Mesenteric fat pad (tissue), 1 donor: ENCODE measurements at places on chromosomes 4 and X. TPM values are rescaled to one million over a fixed set of nuclear protein-coding genes. Genes with fewer than 3 reads are reported as not detected.

DNA sequence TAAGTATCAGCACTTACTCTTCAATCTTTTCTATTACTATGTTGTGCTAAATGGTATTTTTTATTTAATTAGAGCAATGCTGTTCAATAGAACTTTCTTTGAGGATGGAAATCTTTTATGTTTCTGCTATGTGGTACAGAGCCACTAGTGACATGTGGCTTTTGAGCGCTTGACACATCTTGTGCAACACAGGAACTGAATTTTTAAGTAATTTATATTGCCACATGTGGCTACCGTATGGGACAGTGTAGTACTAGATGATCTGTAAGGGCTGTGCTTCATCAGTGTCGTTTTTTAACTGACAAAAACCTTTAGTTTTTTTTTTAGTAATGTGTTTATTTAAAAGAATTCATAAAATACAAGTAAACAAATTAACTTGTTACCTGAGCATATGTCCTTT, 22.4 kb downstream of the HPRT1 start:
- no peak for DNase-seq

DNA sequence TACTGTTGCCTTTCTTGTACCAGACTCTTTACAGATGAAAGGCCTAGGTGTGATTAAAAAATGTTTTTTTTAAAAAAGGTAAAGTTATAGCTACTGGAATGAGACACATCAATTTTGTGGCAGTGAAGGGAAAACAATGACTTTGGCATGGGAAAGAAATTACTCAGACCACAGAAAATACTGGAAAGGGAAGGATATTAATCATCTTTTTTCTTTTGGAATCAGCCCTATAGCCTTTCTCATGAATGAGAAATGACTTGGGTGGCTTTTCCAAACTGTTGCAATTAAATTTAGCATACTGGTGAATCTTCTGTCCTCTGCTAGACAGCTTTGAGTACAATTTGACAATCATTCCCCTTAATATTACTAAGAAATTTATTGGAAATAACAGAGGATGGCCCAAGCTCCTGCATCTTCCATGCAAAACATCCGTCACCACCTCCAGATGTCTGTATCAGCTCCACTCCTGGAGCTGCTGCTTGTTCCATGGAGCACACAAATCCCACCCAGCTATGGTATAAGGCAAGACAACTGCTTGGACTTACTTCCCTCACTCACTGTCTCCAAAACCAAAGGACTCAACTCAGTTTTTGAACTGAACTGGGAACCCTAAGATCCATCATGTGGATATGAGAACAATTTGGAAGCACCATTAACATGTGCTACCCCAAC, 97.6 kb upstream of the ARSJ start:
- DNase-seq = no peak

- no peak for DNase-seq
These were observed 1074.1 kb upstream of the SLIT2 start for GRCh38 chr4:19177616-19178015.

DNA sequence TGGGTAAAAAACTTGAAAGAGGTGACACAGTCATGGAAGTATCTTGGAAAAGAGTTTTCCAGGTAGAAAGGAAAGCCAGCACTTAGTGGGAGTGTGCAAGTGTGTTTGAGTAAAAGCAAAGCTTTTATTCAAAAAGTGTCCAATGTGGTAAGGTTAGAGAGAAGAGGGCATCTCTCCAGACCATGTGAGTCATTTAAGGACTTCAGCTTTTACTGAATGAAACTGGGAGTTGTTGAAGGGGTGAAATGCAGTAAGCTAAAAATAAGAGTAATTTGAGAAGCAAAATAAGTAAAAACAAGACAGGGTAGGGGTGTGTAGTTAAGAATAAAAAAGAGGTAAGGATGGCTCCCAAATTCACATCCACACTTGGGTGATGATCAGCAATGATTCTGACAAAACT, 238.9 kb downstream of the SLC7A11 start:
- DNase-seq = no peak

Gene MAGEB1
- not detected for total RNA-seq

Gene PABPC4L
- 1.3 TPM for total RNA-seq
